ENCODE measurements at places on chromosomes 7 and 10. TPM values are rescaled to one million over a fixed set of nuclear protein-coding genes. Genes with fewer than 3 reads are reported as not detected.

GRCh38 chr10:129971381-129972144 is 7.5 kb upstream of the EBF3 start:
- DNase-seq, result peak; percentile 15

DNA sequence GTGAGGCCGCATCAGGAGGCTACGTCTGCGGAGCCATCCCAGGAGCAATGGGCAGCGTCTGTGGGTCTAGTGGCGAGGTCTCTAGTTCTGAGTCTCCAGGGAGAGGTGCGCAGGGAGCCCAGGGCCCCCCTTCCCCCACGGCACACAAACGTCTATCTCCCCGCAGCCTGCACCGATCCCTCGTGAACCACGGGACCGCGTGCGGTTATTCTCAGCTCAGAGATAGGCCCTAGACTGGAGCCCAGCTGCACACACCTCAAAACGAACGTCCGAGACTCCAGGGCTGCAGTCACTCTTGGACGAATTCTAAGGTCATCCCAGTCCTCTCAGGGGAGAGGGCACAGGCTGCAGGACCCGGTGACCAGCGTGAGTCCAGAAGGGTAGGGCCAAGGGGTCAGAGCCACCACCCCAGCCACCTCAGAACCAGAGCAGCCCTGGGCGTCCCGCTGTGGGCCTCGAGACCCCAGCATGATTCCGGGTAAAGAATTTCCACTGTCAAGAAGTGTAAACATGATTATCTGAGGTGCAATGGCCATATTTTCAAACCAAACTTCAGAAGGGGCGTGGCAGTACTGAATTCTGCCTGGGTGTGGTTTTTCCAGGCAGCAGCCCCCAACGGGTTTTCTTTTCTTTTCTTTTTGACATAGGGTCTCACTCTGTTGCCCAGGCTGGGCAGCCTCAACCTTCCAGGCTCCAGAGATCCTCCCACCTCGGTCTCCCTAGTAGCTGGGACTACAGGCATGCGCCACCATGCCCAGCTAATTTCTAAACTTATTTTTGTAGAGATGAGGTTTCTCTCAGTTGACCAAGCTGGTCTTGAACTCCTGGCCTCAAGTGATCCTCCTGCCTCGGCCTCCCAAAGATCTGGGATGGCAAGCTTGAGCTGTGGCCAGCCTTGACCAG is 57.5 kb downstream of the PWWP2B start:
- no peak for DNase-seq

DNA sequence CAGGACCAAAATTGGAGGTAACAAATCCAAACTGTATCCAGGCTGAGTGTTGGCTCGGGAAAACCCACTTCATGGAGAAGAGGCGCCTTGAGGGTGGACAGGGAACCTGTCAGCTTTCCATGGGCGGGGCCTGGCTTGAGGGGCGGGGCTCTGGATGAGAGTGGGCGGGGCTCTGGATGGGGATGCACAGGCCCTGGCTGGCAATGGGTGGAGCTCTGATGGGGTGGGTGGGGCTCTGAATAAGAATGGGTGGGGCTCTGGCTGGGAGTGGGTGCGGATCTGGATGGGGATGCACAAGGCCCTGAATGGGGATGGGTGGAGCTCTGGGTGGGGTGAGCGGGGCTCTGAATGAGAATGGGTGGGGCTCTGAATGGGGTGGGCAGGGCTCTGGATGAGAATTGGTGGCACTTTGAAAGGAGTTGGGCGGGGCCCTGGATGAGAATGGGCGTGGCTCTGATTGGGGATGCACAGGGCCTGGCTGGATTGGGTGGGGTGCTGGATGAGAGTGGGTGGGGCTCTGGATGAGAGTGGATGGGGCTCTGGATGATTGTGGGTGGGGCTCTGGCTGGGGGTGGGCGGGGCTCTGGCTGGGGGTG is 96.6 kb upstream of the NPTX2 start:
- no peak for DNase-seq

GRCh38 chr7:70005891-70006260 is 407.6 kb downstream of the AUTS2 start:
- DNase-seq, result peak; percentile 3

GRCh38 chr10:35707642-35708425 is 65.7 kb upstream of the FZD8 start:
- DNase-seq, result no peak

- no peak for DNase-seq
Measured at GRCh38 chr10:25744574-25744973, 189.5 kb upstream of the MYO3A start.

- DNase-seq, result no peak
Measured at GRCh38 chr10:104910712-104911111, 269.6 kb downstream of the SORCS3 start.

PDIA4 gene
- polyA plus RNA-seq, result 236 TPM

GJD4 gene
- not detected for polyA plus RNA-seq

ACSL5 gene
- 6.6 TPM for polyA plus RNA-seq

HSPA12A gene
- 16.9 TPM for polyA plus RNA-seq
